AML-193 (cell line): ENCODE measurements at places on chromosomes 7 and 10.

GRCh38 chr7:77360104-77360503 is 56.0 kb downstream of the GSAP start:
- DNase-seq = no peak

GRCh38 chr10:43076311-43076875 is 476 bp upstream of the RET start:
- no peak for DNase-seq

DNA sequence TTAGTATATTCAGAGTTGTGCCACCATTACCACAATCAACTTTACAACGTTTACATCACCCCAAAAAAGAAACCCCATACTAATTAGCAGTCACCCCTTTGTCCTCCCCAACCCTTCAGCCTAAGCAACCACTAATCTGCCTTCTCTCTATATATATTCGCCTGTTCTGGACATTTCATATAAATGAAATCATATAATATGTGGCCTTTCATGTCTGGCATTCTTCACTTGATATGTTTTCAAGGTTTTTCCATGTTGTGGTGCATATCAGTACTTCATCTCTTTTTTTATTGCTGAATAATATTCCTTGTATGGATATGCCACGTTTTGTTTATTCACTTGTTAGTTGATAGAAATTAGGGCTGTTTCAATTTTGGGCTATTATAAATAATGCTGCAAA is 70.4 kb downstream of the AASS start:
- DNase-seq = no peak

DNA sequence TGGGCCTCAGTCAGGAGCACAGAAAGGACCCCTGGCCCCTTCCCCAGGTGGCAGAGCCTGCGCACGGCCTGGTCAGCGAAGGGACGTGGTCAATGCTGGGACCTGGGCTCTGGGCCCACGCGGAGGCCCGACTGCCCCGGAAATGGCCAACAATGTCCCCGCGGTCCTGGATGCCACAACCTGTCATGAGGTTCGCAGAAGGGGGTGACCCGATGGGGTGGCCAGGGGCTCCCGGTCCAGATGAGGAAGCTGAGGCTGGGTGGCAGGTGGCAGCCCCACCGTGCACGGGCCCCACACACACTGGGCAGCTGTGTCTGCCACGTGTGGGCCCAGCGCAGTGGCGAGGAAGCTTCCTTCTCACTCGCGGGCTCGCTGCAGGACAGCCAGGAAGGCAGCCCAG is 49.4 kb downstream of the DPYSL4 start:
- DNase-seq = no peak

DNA sequence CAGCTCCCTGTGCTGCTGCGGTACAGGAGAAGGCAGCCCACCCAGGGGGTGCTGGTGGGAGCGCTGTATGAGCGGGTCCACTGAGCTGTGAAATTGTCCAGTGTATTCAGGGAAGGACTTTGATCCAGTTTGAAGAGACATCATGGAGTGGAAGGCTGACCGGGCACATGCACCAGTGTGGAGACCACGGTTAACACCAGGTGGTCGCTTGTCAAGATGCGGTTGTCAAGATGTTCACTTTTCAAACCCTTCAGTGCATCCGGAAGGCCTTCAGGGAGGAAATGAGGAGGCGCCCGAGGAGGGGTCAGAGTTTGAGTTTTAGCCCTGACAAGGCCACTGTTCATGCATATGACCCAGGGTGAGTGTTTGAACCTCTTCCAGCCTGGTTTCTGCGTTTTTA is 6.1 kb downstream of the DOCK1 start:
- DNase-seq = no peak

DNA sequence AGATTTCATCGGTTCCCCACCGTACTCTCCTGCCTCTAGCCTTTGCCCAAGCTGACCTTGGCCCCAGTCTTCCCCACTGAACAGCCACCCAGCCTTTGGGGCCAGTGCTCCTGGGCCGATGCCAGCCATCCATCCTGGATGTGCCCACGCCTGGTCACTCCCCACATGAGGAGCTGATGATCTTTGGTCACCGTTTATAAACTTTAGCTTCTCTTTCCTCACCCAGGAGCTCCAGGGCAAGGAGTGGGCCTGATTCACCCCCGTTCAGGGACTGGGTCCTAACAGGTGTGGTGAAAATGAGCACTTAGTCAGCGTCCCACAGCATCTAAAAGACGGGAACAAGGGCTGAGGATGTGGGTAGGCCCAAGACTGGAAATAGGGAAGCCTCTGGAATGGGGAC is 22.9 kb downstream of the GTF2IRD1 start:
- DNase-seq = no peak

- no peak for DNase-seq
Measured at GRCh38 chr7:100829150-100829716, 1.9 kb upstream of the EPHB4 start.

DNA sequence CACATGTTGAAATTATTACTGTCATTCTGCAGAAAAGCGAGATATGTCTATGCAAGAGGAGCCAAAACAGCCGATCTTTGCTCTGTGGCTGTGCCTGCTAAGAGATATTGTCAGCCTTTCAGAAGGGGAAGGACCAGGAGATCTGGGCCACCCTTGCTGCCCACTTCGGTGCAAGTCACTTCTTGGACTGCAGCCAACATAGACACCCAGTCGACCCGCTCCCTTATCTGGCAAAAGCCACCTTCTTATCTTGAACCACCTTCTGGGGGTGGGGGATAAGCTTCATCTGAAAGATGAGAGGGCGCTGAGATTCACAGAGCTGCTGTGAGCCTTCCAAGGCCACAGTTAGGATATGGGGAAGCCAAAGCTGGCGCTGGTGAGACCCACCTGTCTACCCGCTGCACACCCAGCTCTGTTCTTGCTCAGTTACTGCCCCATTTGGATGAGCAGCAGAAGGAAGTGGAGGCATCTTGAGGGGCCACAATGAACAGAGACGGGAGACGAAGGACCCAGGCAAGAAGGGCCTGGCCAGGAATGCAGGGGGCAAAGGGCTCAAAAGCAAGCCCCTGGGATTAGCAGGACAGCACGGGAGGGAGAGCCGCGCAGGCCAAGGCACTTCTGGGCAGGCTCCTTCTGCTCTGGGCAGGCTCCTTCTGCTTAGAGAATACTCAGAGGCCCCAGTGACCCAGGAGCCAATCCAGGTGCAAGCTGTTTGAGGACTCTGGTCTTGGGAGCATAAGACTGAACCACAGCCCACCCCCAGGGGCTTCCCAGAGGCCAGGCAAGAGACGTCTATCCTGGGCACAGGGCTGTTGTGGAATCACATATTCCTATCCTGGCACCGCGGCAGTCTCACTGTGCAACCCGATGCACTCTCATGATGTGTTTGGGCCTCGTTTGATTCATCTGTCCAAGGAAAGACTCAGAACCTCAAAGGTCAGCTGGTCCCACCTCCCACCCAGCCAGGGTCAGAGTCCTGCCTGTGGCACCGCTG is 38.4 kb upstream of the NPFFR1 start:
- DNase-seq = no peak

- DNase-seq = peak; percentile 79
Measured at GRCh38 chr7:98276241-98276761, 5.2 kb upstream of the BRI3 start.

- DNase-seq = no peak
Measured at GRCh38 chr7:12565873-12566272, 4.6 kb upstream of the SCIN start.

GRCh38 chr7:112162142-112162766 is 43.9 kb downstream of the DOCK4 start:
- no peak for DNase-seq

- DNase-seq = no peak
Measured at GRCh38 chr7:39228946-39229345, 251.2 kb downstream of the POU6F2 start.

GRCh38 chr10:132617737-132618052 is 80.1 kb downstream of the INPP5A start:
- DNase-seq = no peak

- DNase-seq = no peak
Measured at GRCh38 chr7:98802781-98803110, 67.1 kb downstream of the TMEM130 start.

DNA sequence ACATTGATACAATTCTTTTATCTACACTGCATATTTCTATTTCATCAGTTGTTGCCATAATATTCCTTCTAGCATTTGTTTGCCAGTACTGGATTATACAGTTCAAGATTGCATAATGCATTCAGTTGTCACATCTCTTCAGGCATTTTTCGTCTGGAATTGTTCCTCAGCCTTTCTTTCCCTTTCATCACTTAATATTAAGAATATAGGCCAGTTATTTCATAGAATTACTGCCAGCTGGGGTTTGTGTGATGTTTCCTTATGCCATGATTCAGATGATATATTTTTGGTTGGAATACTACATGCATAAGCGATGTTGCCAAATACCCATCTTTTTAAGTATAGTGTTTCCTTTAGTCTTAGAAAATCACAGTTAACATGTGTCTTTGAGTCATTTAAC is 20.8 kb downstream of the KIFBP start:
- DNase-seq = no peak

- DNase-seq = no peak
Measured at GRCh38 chr7:41659539-41659938, 43.4 kb downstream of the INHBA start.

DNA sequence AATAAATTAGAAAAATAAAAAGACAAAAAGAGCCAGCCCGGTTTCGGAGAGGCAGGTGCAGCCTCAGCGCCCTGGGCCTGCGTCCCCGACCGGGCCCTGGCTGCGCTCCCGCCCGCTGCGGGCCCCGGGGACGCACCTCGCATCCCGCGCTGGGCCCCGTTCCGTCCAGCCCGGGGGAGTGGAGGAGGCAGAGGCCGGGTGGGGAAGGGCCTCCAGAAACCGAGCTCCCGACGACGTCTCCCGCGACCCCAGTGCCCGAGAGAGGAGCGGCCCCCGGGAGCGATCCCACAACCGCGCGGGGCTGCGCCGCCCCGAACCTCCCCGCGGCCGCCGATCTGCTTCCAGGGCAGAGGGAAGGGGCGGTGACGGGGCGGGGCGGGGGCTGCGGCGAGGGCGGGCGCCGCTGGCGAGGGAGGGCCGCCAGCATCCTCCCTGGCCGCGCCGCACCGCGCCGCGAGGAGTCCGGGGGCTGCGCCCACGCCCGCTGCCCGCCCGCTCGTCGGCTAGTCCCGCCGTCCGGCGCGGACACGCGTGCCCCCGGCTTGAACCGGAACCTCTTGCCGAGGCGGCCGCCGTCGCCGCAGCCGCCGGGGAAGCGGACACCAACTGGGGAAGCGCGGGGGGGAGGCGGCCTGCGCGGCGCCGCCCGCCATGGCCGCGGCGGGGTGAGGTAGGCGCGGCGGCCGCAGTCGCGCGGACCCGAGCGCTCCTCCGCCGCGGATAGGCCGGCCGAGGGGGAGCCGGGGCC is at the start of gene CCNY:
Gene CCNY (plus strand): TSS at position 426 of the 748 bp plus-strand sequence. CDS start 545 bp downstream, outside the sequence.
- peak; percentile 32 for DNase-seq

- no peak for DNase-seq
Measured at GRCh38 chr7:43450894-43451293, 132.0 kb upstream of the STK17A start.

DNA sequence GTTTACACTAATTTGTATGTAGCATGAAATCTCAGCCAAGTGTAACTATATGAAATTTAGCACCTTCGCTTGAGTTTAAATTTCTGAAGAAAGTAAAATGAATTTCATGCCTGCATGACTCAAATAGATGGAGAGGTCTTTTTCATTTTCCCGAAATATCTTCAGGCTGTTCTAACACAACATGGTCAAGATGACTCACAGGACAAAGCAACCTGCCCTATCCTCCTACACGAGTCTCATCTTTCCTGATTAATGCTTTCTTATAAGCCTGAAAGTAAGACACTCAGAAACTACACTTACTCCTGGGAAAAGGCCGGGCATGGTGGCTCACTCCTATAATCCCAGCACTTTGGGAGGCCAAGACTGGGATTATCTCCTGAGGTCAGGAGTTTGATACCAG is 41.2 kb downstream of the CH25H start:
- DNase-seq = no peak

DNA sequence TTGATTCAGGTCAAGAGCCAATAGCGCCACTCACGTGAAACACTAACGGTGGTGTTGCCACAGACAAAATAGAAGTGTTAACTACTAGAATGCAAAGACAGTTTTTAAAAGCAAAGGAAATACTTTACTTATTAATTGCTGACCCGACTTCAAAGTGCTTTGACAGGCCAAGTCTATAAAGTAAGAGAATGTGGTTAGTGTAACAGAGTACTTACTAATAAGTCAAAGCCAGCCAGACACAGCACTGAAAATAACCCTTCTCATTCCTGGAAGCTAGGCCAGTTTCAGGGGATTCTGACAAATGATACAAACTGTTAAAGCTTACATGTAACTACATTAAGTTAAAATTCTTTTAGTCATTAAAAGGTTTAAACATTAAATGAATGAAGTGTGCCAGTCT is 50.3 kb downstream of the ENO4 start:
- DNase-seq = no peak

- no peak for DNase-seq
Measured at GRCh38 chr10:31927565-31927883, 1.1 kb downstream of the ARHGAP12 start.

- no peak for DNase-seq
Measured at GRCh38 chr7:93551931-93552330, 22.6 kb downstream of the CALCR start.

DNA sequence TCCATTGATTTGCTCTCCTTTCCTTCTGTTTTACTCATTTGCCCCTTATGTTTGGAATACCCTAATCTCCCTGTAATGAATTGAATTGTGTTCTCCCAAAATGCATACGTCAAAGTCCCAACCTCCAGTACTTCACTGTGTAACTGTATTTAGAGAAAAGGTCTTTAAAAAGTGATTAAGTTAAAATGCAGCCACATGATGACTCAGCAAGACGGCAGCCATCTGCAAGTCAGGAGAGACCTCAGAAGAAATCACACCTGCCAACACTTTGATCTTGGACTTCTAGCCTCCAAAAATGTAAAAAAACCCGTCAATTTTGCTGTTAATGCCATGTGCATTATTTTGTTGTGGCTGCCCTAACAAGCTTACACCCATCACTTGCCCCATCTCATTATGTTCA is 85.3 kb upstream of the PCLO start:
- no peak for DNase-seq

GRCh38 chr7:5758286-5758685 is 23.2 kb downstream of the RNF216 start:
- no peak for DNase-seq

DNA sequence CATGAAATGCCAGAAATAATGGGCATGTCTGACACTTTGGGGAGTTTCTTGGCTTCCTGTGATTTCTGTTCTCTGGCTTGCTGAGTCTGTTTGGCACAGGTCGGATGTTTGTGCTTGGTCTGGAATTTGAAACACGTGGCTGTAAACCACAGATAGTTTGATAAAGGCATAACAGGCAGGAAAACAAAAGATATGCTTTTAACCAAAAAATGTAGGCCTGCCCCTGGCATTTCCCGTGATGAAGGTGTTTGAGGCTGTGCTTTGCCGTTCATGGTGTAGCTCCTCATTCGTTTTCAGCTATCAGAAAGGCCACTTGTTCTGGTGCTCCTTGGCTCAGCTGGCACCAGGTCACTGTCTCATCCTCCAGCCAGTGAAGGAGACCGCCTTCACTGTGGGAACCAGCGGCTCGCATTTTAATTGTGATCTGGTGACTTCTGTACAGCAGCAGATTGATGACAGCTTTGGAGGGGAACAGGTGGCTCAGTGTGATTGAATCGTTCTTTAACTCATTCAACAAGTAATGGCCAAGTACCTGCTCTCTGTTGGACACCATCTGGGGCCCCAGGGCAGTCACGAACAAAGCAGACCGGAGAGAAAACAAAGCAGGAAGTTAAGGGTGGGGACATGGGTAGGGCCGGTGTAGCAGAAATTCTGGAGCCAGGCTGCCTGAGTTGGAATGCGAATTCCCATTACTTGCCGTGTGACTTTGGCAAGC is 111.5 kb downstream of the CCNY start:
- no peak for DNase-seq

GRCh38 chr7:43584195-43584586 is 1.3 kb downstream of the STK17A start:
- peak; percentile 66 for DNase-seq

- no peak for DNase-seq
Measured at GRCh38 chr10:114561008-114561523, 97.0 kb downstream of the ABLIM1 start.
